Thoracic aorta (tissue), 2 donors: ENCODE measurements at places on chromosomes 5 and 9. TPM values are rescaled to one million over a fixed set of nuclear protein-coding genes. Genes with fewer than 3 reads are reported as not detected.

Gene NKD2
- total RNA-seq = 1.5 TPM

Gene EDIL3
- 170 TPM for total RNA-seq

GRCh38 chr9:8724284-8725018, 924.9 kb upstream of the DMAC1 start:
- H3K27ac ChIP-seq = peak overlapping the region; percentile 30
- peak overlapping the region; percentile 53 for H3K4me3 ChIP-seq
- H3K4me1 ChIP-seq = no peaks in the 10 kb centered on the region
- no peak for DNase-seq
- H3K27me3 ChIP-seq = no peaks in the 10 kb centered on the region

- H3K27me3 ChIP-seq = no peaks in the 10 kb centered on the region
- H3K4me3 ChIP-seq = no peak overlapping the region
- no peaks in the 10 kb centered on the region for H3K36me3 ChIP-seq
- H3K4me1 ChIP-seq = peaks cover 36% of the 10 kb centered on the region
Observed at GRCh38 chr9:131667576-131667975, 72.3 kb downstream of the RAPGEF1 start.

DNA sequence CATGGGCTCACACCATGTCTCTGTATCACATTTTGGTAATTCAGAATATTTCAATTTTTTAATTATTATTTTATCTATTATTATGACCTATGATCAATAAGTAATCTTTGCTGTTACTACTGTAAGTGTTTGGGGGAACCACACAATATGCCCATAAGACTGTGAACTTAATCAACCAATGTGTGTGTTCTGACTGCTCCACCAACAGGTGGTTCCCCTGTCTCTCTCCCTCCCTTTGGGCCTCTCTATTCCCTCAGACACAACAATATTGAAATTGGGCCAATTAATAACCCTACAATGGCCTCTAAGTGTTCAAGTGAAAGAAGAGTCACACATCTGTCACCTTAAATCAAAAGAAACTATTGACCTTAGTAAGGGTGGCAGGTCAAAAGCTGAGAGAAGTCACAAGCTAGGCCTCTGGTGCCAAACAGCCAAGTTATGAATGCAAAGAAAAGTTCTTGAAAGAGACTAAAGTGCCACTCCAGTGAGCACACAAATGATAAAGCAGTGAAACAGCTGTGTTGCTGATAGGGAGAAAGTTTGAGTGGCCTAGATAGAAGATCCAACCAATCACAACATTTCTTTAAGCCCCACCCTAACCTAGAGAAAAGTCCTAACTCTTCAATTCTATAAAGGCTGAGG, 88.7 kb downstream of the DEPDC1B start:
- H3K4me3 ChIP-seq = no peak overlapping the region
- no peaks in the 10 kb centered on the region for H3K36me3 ChIP-seq
- no peak overlapping the region for H3K27ac ChIP-seq
